ENCODE measurements at places on chromosomes 7 and 10.

GRCh38 chr10:78038105-78038504 is 4.4 kb downstream of the RPS24 start:
- no peak for DNase-seq

- DNase-seq = no peak
Observed at GRCh38 chr7:85413718-85414117, 226.9 kb upstream of the SEMA3D start.

- peak; percentile 9 for DNase-seq
Observed at GRCh38 chr10:113788604-113789083, 37.2 kb downstream of the PLEKHS1 start.

GRCh38 chr7:136891850-136892249 is 23.4 kb downstream of the CHRM2 start:
- DNase-seq = no peak

DNA sequence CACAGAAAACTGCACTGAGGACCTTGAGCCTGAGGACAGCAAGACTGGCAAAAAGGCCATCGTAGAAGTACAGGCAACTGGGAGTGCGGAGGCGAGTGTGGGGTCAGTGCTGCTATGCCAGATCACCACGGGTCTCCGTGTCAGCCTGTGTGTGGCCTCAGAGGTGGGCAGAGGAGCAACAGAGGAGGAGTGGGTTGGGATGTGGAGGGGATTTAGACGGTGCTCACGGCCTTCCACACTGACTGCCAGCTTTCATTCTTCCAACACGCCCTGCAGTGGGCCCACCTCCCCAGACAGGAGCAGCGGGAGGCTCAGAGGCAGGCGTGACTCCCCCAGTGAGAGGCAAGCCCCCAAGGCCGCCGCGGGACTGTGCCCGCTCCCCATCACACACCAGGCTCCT is 17.0 kb upstream of the ZMIZ1 start:
- DNase-seq = no peak

DNA sequence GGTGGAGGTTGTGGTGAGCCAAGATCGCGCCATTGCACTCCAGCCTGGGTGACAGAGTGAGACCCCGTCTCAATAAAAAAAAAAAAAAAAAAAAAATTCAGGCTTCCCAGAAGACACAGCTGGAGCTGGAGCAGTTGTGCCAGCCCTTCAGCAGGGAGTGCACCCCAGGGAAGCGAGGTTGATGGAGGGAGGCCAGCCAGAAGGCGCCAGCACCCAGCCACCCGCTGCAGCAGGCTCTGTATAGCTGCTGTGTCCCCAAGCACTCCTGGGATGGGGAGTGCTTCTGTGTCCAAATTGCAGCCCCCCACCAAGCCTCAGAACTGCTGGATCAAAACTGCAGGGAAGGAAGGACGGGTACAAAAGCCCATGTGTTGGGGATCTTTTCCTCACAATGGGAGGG is 47.8 kb downstream of the COBL start:
- no peak for DNase-seq

- no peak for DNase-seq
Observed at GRCh38 chr10:105718207-105718995, 1077.3 kb downstream of the SORCS3 start.

DNA sequence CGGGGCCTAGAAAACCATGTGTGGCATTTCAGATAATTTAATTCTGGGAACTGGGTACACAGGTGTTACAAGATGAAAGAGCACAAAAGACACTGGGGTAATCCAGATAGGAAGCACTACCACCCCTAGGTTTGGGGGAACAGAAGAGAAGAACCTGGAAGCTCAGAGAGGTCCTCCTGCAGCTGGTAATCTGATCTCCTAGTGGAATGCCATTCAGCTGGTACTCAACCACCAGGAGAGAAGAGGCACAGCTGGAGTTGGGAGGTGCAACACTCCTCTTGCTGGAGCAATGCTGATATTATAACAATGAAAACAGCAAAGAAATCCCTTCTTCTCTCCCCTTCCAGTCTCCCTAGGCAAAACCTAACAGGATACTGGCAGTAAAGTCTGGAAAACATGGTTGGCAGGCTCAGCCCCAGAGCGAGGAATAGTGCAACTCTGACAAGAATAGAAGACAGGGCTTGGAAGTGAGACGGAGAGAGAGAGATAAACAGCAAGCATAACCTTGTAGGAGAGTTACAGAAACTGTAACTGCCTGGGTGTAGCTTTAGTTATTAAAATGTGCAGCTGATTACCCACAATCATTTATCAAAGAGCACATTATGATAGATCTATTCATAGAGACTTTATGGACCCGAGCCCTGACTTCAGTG is 35.0 kb downstream of the NRF1 start:
- DNase-seq = peak; percentile 15

DNA sequence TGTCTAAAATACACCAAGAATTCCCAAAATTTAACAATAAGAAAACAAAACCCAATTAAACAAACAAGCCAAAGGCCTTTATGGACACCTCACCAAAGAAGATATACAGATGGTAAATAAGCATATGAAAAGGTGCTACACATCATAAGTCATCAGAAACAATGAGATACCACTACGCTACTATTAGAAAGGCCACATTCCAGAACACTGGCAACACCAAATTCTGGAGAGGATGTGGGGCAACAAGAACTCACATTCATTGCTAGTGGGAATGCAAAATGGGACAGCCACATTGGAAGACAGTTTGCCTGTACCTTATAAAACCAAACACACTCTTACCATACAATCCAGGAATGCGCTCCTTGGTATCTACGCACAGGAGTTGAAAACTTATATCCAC is 291.4 kb downstream of the TNS3 start:
- DNase-seq = no peak

DNA sequence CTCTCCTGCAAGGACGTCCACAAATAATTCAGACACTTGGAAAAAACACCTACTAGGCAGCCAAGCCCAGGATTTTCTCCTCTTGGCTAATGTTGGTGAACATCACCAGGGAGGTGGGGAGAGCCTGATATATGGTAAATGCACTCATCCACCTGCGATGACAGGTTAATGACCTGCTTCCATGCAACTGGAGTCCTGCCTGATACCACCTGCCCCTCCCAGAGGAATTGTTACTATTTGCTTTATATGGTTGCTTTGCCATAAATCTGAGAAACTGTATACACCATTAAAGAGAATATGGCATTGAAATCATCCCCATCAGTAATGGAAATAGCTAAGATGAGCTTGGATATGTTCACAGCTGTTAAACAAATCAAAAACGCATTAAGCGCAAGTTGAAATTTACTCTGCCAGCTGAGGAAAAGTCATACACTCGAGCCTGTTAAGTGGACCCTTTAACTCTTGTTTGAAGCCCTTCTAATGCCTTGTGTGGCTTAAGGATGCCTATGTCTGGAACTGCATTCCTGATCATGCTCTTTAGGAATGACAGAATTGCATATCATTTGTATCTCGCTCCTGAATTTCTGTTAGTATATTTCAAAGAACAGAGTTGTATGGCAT is 208.3 kb downstream of the PRPF18 start:
- DNase-seq = no peak

DNA sequence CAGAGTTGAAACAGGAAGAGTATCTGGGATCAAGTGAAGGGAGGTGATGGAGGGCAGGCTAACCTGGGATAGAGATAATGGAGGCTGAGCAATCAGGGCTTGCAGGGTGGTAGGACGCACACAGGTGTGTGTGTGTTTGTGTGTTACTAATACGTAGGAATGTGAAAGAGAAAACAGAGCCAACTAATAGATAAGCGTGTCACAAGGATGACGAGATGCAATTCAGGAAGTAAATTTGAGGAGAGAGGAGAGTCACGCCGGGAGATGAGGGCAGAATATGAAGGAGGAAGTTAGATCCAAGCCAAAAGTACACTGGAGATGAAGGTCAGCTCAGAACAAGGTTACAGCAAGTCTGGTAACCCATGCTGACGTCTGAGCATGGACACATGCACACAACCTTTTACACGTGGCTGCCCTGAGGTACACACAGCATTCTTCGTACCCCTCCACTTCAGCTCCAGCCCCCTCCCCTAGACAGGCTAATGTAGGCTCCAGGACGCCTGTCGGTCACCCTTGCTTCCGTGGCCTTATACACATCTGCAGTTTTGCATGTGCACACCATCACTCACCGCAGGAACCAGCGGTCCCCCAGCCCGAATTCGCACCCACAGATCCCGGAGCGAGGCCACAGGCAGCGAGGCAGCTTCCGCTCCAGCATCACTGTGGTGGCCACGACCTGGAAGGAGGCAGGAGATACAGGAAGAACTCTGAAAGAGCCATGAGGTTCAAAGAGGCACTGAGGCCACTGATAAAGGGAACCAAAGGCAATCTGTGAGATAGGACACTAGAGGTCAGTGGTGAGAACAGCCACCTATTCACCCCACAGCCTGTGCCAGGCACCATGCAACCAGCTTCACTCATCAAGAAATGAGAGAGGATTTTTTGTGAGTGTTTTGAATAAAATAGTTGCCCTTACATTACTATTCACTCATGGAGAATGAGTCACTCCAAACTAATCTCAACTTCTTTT is 23.7 kb upstream of the TRPV6 start:
- DNase-seq = no peak

- DNase-seq = no peak
Observed at GRCh38 chr10:52394246-52394645, 80.2 kb downstream of the DKK1 start.

DNA sequence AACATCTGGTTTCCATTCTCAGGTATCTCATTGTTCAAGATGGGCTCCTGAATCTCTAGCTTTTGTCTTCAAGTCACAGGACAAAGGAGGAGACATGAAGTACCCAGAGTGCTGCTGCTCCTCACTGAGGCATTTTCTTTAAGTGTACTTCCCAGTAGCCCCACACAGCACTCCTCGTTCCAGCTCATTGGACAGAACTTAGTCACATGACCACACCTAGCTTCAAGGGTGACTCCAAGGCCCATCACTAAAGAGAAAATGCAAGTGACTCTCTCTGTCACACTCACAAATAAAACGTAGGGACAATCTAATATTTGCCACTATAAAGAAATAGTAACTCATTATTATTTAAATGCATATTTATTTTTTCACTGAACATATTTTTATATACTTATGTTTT is 58.3 kb upstream of the NEUROD6 start:
- DNase-seq = no peak

GRCh38 chr10:104920476-104920875 is 279.4 kb downstream of the SORCS3 start:
- no peak for DNase-seq

GRCh38 chr10:97336006-97336405 is 1.5 kb upstream of the FRAT2 start:
- no peak for DNase-seq
